Activated T-helper 1 cell treated with anti-CD3 and anti-CD28 coated beads, Interleukin-2, amount 50 U/mL, for 16 hours (primary cell): ENCODE measurements at places on chromosomes 2 and 18.

- no peak for DNase-seq
Observed at GRCh38 chr2:42921721-42922120, 129.3 kb upstream of the HAAO start.

- DNase-seq = no peak
Observed at GRCh38 chr2:117942551-117942950, 71.3 kb downstream of the CCDC93 start.

GRCh38 chr2:88692187-88692586, 714 bp downstream of the RPIA start:
- DNase-seq = no peak

DNA sequence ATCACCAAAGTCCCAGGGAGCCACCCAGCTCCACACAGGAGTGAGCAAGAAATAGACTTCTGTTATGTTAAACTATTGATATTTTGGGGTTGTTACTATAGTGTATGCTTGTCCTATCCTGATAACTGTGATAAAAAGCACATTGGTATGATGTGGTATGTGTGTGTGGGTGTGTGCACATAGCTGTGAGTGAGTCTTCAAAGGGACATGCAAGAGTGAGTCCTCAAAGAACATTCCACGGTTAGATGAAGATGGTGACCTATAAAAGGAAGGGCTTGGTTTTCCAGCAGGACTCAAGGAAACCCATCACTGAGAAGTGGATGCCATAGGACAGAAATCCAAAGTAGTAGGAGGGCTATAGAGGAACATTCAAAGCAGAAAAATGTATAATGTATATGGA, 342.9 kb downstream of the TSN start:
- DNase-seq = no peak

DNA sequence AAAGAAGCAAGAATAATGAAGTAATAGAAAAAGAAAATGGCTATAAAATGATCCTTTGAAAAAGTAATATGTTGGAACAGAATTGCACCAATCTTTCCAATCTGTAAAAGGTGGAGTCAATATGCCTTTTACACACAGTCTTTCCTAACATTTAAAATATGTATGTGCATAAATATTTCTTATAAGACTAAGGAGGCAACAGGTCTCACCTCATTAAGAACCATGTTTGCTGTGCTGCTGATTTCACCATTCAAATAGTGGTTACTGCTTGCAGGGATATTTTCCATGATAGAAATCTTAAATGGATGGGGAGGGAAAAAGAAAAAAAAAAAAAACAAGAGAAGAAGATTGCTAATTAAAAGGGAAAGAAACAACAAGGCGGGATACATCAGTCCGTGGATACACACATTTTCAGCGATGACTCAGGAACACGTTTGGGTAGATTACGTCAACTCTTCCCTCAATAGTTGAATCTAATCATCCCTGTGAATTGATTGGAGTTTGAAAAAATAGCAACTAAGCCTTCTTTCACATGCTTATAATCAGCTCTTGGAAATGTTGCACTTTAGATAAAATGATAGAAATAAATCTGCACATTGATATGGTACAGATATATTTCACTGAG, 2133.9 kb upstream of the CELF4 start:
- DNase-seq = no peak

- no peak for DNase-seq
Observed at GRCh38 chr2:1609040-1609439, 135.3 kb downstream of the PXDN start.

GRCh38 chr18:79445696-79446561, 50.2 kb downstream of the NFATC1 start:
- no peak for DNase-seq

DNA sequence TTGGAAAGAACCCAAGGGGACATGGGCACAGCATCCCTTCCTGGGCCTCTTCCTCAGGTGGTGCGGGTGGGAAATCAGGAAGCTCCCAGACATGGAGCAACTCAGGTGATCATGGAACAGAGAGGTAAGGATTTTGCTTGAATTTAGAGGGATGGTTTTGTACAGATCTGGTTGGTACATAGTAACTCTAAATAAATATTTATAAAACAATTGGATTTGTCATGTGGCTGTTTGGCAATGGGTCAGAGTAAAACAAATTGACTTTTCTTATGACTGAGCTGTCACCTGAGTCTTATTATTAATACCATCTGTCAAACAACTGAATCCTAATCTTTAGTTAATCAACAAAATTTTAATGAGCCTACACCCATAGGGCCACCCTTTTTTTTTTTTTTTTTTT, 19.4 kb upstream of the TMEM178A start:
- DNase-seq = no peak

DNA sequence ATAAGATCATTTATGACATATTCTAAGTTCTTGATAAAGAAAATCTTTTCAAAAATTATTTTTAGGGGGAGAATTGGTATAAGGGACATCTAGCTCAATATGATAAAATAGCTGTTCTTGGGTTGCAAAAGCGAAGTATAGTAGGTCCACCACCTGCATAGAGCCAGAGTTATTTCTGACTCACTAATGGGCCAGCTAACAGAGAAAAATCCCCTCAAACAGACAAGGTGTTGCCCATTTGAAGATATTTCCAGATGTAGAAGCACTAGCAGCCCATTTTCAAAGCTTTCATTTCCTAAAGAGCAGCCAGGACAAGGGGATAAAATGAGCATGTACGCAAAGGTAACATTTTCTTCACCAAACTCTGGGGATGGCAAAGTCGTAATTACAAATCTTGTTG, 165.7 kb upstream of the FN1 start:
- no peak for DNase-seq

DNA sequence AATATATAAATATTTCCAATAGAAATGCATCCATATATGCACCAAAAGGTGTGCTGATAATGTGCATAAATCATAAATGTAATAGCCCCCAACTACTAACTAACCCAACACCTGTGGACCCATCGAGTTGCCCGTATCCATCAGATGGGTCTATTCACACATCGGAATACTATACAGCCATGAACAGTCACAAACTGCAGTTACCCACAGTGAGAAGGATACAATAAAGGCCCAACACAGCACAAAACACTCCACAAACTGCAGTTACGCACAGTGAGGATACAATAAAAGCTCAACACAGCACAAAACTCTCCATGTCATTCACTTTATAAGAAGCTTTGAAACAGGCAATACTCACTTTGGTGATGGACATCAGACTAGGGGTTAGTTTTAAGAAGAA, 145.3 kb upstream of the OTOS start:
- no peak for DNase-seq

DNA sequence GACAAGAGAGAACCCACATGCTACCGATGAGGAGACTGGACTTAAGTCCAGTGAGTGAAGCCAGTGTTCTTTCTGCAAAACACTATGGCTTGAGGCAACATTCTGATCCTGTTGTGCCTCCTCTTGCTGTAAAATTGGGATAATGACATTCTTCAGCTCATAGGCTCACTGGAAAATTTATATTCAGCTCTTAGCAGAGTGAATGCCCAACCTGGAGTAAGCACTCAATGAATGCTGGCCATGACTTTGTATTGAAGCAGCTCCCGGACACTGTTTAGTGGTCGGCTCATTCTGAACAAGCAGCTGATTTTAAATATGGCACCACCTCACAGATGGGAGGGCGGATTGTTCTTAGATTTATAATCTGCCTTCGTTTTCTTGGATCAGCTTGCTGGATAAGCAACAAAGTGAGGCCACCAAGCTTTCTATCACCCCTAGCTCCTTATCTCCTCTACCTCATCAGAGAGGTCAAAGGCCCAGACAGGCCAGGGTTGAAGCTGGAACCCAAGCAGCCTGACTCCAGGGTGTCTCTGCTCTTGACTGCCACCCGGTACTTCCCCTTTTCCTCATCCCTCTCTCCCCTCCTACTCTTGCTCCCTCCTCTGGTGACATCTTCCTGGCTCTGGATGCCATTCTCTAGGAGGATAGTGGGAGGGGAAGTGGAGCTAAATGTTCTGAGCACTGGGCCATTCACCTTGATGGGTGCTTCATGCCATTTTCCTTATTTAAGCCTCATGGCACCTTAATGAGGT, 11.5 kb downstream of the SLC9A4 start:
- DNase-seq = no peak

DNA sequence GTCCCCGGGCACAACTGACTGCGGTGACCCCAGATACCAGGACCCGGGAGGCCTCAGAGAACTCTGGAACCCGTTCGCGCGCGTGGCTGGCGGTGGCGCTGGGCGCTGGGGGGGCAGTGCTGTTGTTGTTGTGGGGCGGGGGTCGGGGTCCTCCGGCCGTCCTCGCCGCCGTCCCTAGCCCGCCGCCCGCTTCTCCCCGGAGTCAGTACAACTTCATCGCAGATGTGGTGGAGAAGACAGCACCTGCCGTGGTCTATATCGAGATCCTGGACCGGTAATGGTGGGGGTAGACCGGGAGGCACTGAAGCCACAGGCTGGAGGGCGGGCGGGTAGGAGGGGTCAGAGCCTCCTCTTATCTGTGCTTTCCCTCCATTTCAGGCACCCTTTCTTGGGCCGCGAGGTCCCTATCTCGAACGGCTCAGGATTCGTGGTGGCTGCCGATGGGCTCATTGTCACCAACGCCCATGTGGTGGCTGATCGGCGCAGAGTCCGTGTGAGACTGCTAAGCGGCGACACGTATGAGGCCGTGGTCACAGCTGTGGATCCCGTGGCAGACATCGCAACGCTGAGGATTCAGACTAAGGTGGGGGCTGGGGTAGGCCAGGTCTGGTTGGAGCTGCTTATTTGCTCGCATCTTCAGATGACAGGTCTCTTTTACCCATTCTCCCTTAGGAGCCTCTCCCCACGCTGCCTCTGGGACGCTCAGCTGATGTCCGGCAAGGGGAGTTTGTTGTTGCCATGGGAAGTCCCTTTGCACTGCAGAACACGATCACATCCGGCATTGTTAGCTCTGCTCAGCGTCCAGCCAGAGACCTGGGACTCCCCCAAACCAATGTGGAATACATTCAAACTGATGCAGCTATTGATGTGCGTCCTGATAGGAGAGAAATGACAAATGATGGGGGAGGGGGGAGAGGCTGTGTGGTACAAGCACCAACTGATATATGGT, 780 bp downstream of the HTRA2 start:
- DNase-seq = no peak

DNA sequence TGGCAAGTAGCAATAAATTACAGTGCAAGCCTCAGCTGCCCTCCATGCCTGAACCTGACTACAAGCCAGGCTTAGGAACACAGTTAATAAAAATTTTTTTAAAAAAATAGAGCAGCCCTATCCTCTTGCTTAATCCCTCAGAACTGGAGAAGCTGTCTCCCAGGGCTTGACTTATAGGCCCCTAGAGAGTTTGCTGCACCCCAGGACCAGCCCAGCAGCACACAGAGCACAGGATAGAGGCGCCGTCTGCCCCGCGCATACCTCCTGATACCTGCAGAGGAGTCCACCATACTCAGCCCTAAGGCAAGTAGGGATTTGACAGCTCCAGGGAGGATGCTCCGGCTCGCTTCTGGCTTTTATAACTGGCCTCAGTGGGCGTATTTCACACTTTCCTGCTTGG, 548.6 kb upstream of the RAB6C start:
- no peak for DNase-seq

- DNase-seq = no peak
Observed at GRCh38 chr2:58800881-58801280, 559.8 kb upstream of the FANCL start.

DNA sequence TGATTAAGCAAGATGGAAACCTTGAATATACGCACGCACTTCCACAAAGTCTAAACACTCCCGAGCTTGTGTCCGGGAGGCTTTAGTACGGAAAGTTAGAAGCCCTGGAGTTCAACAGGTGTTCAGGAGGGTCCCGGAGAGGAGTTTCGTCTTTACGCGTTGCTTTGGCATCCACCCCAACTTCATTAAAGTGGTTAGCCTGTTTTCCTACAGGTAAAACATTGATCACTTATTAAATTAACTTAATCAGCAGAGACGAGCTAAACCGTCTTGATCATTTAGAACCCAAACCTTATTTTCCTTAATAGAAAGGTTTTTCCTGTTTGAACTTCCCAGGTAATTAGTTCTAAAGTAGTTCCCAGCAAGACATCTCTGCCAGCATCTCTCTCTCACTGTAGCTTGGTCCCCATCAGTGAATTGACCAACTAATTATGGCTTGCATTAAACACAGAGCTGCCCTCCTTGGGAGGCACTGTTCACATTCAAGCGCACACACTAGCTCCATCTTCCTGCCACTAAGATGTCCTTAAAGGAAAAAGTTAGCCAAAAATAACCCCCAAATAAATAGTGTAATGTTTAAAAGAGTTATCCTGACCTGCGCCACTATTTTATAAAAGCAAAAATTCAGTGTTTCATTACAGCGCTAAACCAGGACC, 1.4 kb downstream of the NPAS2 start:
- no peak for DNase-seq

DNA sequence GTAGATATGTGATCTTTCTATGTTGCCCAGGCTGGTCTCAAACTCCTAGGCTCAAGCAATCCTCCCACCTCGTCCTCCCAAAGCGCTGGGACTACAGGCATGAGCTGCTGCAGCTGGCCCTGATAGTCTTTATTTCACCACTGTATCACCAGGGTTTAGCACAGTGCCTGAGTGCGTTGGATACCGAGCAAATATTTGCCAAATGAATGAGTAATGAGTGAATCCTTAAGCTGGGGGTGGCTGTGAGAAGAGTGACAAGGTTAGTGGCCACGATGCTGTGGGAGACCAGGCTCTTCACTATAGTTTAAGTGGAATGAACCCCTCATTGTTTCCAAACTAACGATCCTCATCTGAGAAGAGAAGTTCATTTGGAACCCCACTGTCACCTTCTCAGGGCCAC, 60.8 kb upstream of the FAM136A start:
- DNase-seq = no peak

DNA sequence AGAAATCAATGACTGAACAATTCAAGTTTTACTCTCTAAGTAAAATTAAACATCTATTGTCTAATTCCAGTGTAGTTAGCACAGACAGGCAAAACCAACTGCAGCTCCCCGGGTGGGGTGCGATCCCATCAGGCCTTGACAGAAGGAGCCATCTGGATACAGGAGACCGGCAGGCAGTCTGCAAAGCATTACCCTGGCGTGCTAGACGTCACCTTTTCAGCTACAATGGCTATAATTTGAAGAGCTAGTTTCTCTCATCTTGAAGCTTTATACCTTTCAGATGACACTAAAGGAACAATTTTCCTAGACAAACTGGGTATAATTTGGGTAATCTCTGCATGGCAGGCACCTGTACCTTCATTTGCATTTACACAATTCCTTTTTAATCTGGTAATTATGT, 761.5 kb upstream of the SOX11 start:
- no peak for DNase-seq

DNA sequence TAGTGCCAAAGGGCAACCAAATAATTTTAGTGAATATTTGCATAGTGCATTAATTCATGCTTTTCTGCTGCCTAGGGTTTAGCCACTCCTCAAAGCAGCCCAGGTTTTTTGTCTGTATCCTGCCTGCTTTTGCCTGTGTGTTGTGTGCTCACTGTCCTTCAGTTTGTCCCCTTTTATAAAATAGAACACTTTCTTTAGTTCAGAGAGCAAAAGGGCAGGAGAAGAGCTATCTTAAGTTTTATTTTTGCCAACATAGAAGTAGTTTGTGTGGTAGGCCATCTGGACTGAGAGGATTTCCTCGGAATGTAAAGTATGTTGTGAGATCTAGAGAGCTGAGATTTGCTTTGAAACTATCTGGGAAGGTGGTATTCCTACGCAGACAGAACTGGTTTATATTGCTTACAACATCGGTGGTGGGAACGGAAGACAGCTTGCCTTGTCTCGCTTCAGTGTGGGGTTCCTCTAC, 64.9 kb downstream of the EML4 start:
- no peak for DNase-seq
